ENCODE measurements at places on chromosomes 5 and 9.

DNA sequence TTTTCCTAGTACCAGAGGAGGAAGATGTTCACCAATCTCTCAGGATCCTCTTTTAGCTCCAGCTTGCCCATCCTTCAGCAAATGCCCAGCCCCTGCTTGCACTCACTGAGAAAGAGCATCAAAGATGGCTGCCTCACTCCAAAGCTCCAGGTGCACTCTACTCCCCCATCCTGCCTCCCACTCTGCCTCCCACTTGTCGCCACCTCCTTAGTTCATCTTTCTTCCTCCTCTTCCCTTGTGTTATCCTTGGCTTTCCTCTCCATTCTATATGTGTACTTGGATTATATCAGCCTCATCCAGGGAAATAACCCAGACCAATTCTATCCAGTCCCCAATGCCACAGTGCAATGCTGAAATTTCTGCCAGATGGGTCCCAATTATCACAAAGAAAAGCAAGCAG, 87.1 kb upstream of the CPLX2 start:
- DNase-seq = no peak

GRCh38 chr5:25500635-25501034, 855.9 kb upstream of the CDH10 start:
- DNase-seq = no peak

GRCh38 chr9:113343732-113344231, 3.7 kb upstream of the WDR31 start:
- peak; percentile 99 for DNase-seq

- DNase-seq = no peak
Measured at GRCh38 chr9:4603830-4604229, 58.3 kb upstream of the PLPP6 start.

GRCh38 chr9:123866497-123866896, 63.4 kb downstream of the DENND1A start:
- peak; percentile 45 for DNase-seq

DNA sequence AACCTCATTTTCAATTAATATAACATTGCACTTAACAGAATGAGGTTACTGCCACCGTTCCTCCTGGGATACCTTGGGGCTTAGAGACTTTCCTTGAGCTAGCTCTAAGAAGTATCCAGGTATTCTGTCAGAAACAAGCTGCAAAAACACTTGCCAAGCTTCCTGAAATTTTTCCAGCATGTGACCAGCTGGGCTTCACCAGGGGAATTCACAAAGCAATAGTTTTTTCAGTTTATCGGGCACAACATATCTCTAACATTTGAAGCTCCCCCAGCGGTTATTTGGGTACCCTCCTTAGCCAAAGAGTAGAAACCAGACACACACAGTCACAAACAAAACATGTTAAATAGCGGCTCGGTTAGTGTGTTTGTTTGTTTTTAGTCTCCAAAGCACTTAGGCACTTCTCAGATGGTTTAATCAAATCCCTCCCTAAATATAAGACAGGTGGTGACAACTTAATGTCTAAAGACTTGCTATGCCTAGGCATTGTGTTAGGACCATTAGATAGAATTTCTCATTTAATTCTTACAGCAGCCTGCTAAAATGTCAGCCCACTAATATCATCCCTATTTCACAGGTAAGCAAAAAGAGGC, 278.2 kb downstream of the GLIS3 start:
- DNase-seq = no peak

DNA sequence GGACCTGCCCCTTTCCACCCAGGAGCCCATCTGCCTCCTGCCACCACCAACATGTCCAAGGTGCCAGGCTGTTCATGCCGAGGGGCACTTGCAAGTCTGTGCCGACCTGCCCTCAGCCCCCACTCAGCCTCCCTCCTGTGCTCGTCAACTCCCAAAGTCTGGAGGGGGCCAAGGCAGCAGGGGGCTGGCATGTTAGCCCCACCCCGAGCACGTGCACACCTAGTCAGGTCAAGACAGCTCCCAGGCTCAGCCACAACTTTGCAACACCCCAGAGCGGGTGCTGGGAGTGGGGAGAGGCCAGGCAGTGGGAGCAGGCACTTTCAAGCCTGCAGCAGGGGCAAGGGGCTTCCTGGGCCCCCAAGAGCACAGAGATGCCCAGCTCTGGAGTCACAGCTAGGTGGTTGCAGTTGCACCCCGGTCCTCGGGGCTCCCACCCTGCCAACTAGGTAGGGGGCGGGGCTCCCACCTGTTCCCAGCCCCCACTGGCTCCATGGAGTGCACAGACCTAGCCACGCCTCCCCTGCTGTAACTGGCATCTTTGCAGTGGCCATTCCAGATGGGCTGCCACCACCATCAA, 272.5 kb downstream of the CETN3 start:
- DNase-seq = no peak

DNA sequence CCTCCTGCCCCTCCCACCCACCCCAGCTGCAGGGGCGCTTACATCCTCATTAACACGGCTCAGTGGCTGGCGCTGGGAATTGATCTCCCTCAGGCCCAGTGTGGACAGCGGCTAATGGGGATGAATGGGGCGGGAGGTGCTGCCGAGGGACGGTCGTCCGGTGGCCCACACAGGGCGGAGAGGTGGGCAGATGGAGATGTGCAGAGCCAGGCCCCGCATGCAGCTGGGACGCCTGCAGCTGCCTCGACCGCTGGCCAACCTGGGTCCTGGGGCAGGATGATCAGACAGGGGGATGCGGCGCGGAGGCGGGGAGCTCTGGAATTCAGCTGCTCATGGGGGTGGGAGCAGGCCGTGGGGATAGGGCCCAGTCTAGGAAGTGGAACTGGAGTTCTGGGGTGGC, 17.6 kb downstream of the TSPAN17 start:
- no peak for DNase-seq

GRCh38 chr5:135149956-135150723, 116.1 kb upstream of the PITX1 start:
- no peak for DNase-seq

DNA sequence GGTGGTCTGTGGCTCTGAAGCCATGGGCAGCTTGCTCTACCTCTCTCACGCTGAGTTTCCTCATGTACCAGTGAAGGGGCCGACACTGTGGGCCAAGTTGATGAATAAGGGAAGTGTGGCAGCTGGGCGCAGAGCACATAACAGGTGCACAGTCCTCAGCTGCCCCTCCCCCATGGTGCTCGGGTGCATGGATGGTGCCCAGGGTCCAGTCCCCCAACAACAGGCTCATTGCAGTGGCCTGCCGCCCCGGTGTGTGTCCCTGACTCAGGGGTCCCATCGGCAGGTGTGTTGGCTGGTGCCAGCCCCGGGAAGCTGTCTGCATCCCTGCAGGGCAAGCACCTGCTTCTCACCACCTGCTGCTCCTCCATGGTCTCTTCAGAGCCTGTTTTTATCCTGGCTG, 36.6 kb downstream of the COL5A1 start:
- no peak for DNase-seq

DNA sequence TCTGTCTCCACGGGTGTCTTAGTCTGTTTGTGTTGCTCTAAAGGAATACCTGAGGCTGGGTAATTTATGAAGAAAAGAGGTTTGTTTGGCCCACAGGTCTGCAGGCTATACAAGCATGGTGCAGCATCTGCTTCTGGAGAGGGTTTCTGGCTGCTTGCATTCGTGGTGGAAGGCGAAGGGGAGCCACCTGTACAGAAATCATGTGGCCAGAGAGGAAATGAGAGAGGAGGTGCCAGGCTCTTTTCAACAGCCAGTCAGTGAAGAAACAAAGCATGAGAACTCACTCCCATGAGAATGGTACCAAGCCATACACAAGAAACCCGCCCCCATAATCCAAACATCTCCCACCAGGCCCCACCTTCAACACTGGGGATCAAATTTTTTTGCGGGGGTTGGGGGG, 53.4 kb downstream of the PFDN1 start:
- DNase-seq = no peak

DNA sequence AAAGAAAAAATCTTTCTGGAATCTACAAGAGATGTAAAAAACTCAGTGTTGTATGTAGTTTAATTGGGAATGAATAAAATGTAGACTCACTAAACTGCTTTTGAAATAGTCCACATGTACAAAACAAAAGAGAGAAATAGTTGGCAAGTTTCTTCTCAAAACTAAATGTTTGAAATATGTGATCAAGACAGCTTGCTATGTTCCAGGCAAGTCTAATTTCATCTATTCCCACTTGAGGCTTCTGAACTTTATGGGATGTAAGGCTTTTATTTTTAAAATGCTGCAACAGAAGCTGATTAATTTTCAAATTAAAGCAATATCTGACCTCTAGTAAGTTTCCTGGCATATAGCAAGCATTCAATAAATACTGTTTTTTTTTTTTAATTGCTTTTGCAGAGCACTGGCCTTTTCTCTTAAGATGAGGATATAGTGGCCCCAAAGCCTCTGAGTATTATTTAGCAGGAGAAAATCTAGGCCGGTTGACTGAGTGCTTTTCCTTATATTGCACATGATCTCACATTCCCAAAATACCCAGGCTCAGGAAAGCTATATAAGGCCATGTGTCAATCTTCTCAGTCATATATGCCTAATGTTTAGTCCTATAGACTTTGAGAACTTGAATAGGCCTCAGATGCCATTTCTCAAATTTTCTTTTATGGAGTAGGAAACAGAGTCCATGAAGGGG, 183.2 kb downstream of the NTRK2 start:
- DNase-seq = no peak

- DNase-seq = no peak
Measured at GRCh38 chr9:70791936-70792335, 329.5 kb downstream of the TRPM3 start.

- peak; percentile 20 for DNase-seq
Measured at GRCh38 chr9:95903398-95903797, 27.9 kb downstream of the ERCC6L2 start.

GRCh38 chr5:83364312-83365299, 106.9 kb upstream of the VCAN start:
- peak; percentile 20 for DNase-seq

GRCh38 chr5:133391354-133392136, 220.8 kb downstream of the FSTL4 start:
- no peak for DNase-seq

GRCh38 chr9:105118636-105119035, 125.8 kb upstream of the SLC44A1 start:
- DNase-seq = no peak

DNA sequence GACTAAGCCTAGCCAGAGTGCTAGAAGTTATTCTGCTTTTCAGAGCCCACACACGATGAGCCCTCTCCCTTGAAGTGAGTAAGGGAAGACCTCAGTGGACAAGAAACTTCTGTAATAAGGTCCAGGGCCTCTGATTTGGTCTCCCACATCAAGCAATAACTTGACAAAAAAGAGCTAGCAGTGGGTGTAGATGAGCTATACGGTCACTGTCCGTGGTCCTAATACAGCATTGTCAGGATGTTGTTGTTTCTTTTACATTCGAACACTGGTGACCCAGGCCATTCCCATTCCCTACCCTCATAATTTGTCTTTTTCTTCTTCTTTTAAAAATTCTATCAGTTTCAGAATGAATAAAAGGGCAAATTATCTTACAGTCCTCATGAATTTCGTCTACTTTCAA, 5.2 kb downstream of the PCSK1 start:
- peak; percentile 31 for DNase-seq

- no peak for DNase-seq
Measured at GRCh38 chr5:16392718-16393117, 72.9 kb downstream of the ZNF622 start.

- peak; percentile 75 for DNase-seq
Measured at GRCh38 chr5:132528866-132529634, 14.3 kb downstream of the IL5 start.

DNA sequence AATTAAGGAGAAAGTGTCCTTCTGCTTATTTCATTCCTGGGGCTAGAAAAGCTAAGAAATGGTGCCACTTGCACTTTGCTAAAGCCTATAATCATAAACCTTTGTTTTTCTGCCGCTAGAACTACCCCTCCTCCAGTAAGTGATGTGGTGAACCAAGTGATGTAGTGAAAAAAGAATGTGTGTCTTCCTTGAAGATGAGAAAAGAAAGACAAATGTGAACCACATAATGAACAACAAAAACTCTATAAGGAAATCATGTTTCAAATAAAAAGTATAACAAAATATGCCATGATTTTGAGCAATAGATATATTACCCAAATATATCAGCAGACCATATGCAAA, 179.0 kb upstream of the SGCD start:
- DNase-seq = no peak

- peak; percentile 60 for DNase-seq
Measured at GRCh38 chr9:131668439-131669268, 71.2 kb downstream of the RAPGEF1 start.

- peak; percentile 13 for DNase-seq
Measured at GRCh38 chr5:176700239-176700847, 53.1 kb downstream of the TSPAN17 start.

DNA sequence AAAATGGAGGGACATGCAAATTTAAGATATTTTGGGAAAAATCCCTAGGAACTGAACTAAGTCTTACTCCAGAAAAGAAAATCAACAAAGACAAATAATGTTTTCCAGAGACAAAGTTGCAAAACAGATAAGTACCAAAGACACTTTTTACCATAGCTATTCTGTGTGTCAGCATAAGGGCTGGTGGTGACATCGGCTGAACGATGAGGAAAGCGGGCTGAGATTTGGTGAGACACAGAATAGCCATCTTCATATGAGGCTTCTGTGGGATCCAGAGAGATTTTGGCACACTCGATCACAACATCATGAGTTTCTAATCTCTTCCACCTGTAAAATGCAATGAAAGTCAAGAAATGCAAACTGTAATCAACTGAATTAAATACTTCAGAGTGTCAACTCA, 32.3 kb downstream of the TSC1 start:
- DNase-seq = no peak

- no peak for DNase-seq
Measured at GRCh38 chr9:121945281-121945680, 147.8 kb downstream of the TTLL11 start.

- no peak for DNase-seq
Measured at GRCh38 chr9:98099346-98099745, 19.7 kb downstream of the TRIM14 start.

- peak; percentile 70 for DNase-seq
Measured at GRCh38 chr5:150656191-150657132, 4.6 kb upstream of the MYOZ3 start.

DNA sequence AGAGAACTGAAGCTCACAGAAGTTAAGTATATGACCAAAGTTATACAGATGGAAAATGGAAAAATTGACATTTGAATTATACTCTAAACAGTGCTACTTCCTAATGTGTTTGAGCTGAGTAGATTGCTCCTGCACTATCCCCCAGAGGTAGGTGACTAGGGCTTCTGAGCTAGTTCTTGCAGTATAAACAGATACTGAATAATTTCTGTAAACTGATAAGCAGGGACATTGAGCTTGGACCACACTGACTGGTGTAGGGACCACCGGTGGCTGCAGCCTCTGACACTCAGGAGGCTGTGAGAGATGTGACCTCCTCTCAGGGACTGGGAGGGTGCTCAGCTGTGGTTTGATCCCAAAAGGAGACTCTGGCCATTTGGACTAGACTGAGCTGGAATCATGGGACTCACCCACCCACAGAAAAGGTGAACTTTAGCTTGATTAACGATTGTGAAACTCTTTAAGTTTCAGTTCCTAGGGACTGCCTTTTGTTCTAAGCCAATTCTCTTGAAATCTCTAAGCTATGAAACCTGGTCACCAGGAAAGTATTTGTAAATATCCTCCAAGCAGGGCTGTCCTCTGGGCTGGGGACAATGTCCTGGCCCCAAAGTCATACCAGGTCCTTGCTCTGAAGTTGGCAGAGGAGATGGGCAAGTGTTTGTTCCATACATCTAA, 291.5 kb downstream of the SEC61B start:
- no peak for DNase-seq

Measured in hematopoietic multipotent progenitor cell treated with erythropoietin and hydrocortisone succinate and interleukin-3 and kit ligand, for 6 days (in vitro differentiated cells).